ENCODE measurements at places on chromosomes 11 and 22. TPM values are rescaled to one million over a fixed set of nuclear protein-coding genes. Genes with fewer than 3 reads are reported as not detected.

The TFIP11 gene
- total RNA-seq = 36.1 TPM

The APOL5 gene
- total RNA-seq = not detected

The C11orf42 gene
- total RNA-seq = not detected

The OR8J3 gene
- not detected for total RNA-seq

The LRRC56 gene
- 0.82 TPM for total RNA-seq

The OR4S2 gene
- total RNA-seq = not detected

The MN1 gene
- total RNA-seq = 98.6 TPM

The PIH1D2 gene
- total RNA-seq = 1.0 TPM

The OR2AG2 gene
- 0.27 TPM for total RNA-seq

The LMO2 gene
- 1.8 TPM for total RNA-seq

DNA sequence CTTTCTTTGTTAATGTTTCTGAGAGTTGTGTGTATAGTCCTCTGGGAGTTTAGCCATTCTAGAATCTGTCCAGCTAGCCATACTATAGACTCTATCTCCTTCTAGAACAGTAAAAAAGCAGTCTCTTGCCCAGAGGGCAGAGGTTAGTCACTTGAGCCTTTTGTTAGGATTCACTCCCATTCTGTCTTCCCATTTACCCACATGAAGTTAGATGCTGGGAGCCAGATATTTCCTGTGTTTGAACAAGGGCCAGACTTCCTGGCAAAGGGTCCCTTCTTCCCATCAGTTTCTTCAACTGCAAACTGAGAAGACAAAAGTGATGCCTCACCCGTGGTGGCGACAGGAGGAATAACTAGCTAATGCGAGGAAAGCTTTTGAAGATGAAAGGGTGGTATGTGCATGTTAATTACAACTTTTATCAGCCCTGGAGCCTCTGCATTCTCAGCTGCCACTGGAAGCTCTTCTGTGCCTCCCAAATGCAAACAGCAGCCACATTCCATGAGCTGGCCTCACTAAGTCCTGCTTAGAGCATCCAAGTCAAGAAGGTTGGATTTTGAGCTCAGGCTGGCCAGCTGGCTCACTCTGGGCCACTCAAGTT is 12.8 kb downstream of the CD44 start:
- no peaks in the 10 kb centered on the region for H3K27me3 ChIP-seq
- peaks cover 18% of the 10 kb centered on the region for H3K4me1 ChIP-seq
- peak overlapping the region; percentile 20 for H3K27ac ChIP-seq
- H3K36me3 ChIP-seq = peaks cover 45% of the 10 kb centered on the region

DNA sequence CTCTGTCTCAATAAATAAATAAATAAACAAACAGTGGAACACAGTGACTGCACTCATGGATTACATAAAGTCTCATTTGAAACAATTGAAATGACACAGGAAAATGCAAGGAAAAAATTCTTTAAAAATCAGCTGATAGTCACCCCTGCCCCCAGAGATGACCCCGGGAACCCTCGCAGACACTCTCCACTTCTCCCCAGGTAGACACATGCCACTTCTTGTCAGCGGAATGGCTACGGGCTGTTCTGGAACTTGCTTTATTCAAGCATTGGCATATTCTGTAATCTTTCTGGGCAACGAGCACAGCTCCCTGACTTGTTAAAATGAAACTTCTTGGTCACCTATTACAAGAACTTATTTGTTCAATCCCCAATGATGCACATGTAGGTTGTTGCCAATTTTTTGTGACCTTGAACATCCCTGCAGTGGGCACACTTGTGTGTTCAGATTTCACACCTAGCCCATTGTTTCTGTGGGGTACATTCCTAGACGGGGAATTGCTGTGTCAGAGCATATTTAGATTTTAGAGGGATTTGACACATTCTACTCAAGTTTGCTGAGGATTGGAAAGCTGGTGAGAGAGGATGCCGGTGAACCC is 32.8 kb downstream of the MYEOV start:
- H3K27me3 ChIP-seq = no peaks in the 10 kb centered on the region
- no peak for DNase-seq
- H3K36me3 ChIP-seq = no peaks in the 10 kb centered on the region
- H3K27ac ChIP-seq = no peak overlapping the region

- peaks cover 63% of the 10 kb centered on the region for H3K4me1 ChIP-seq
- DNase-seq = peak; percentile 85
- H3K36me3 ChIP-seq = peaks cover under 1% of the 10 kb centered on the region
- H3K27ac ChIP-seq = peak overlapping the region; percentile 99
- H3K27me3 ChIP-seq = no peaks in the 10 kb centered on the region
Observed at GRCh38 chr11:111733016-111733415, 33.2 kb downstream of the PPP2R1B start.

DNA sequence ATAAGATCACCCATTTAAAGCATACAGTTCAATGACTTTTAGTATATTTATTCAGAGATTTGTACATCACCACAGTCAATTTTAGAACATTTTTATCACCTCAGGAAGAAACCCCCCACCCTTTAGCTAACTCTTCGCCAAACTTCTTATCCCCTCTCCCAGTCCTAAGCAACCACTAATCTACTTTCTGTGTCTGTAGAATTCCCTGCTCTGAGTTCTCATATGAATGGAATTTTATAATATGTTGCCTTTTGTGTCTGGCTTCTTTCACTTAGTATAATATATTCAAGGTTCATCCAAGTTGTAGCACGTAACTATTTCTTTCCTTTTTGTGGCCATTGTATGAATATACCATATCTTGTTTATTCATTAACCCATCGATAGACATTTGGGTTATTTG is 3.6 kb downstream of the ANKRD13D start:
- peaks cover 24% of the 10 kb centered on the region for H3K36me3 ChIP-seq
- peaks cover 34% of the 10 kb centered on the region for H3K4me1 ChIP-seq
- peak overlapping the region; percentile 25 for H3K27ac ChIP-seq
- DNase-seq = no peak
- no peak overlapping the region for H3K4me3 ChIP-seq

- no peaks in the 10 kb centered on the region for H3K27me3 ChIP-seq
- H3K27ac ChIP-seq = no peak overlapping the region
- no peaks in the 10 kb centered on the region for H3K4me1 ChIP-seq
- H3K36me3 ChIP-seq = no peaks in the 10 kb centered on the region
Observed at GRCh38 chr11:57081356-57081755, 92.6 kb downstream of the OR5AK2 start.

- no peaks in the 10 kb centered on the region for H3K36me3 ChIP-seq
- H3K4me3 ChIP-seq = no peak overlapping the region
- H3K27ac ChIP-seq = peak overlapping the region; percentile 40
- H3K27me3 ChIP-seq = no peaks in the 10 kb centered on the region
- H3K4me1 ChIP-seq = peaks cover 24% of the 10 kb centered on the region
- DNase-seq = peak; percentile 40
Observed at GRCh38 chr11:74025467-74026166, 16.7 kb upstream of the UCP3 start.

DNA sequence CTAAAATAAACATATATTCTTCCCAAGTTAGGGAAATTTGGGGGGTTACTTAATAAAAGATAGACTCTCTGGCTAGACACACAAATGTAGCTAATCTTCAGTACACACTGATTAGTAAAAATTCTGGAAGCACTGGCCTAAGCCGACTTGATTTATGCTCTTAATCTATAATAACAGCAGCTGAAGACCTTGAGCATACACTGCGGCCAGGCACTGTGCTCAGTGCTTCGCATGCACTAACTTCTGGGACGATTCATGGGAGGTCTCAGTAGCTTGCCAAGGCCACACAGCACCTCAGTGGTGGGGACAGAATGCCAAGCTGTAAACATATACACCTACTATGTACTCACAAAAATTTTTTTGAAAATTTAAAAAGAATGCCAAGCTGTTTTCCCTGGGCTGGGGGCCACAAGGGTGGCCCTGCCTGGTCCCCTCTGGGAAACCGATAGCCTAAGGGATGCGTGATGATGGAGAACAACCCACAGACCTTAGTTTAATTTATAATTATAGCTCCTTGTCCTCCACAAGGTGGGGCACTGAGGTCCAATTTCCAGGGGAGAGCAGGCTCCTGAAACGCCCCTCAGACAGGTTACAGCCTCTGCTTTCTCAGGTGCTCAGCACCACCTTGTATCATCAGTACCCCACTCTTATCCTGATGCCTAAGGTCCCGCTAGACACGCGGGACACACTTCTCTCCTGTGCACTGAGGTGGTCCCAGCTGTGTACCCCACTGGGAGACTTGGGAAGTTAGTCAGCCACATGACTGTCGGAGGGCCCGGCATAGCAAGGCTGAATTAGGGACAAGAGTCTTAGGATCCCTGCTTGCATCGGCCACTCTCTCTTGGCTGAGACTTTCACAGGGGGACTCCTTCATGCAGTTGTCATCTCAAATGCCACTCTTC is 20.1 kb downstream of the SERPIND1 start:
- no peak overlapping the region for H3K27ac ChIP-seq
- no peak for DNase-seq
- peaks cover 23% of the 10 kb centered on the region for H3K36me3 ChIP-seq
- no peaks in the 10 kb centered on the region for H3K27me3 ChIP-seq

GRCh38 chr11:133323354-133323753 is 208.9 kb downstream of the OPCML start:
- no peaks in the 10 kb centered on the region for H3K36me3 ChIP-seq
- no peak for DNase-seq
- no peaks in the 10 kb centered on the region for H3K4me1 ChIP-seq
- H3K4me3 ChIP-seq = no peak overlapping the region
- no peak overlapping the region for H3K27ac ChIP-seq
- no peaks in the 10 kb centered on the region for H3K27me3 ChIP-seq

- DNase-seq = no peak
- no peaks in the 10 kb centered on the region for H3K36me3 ChIP-seq
- no peak overlapping the region for H3K27ac ChIP-seq
- no peaks in the 10 kb centered on the region for H3K27me3 ChIP-seq
Observed at GRCh38 chr11:79382301-79383050, 58.4 kb downstream of the TENM4 start.

DNA sequence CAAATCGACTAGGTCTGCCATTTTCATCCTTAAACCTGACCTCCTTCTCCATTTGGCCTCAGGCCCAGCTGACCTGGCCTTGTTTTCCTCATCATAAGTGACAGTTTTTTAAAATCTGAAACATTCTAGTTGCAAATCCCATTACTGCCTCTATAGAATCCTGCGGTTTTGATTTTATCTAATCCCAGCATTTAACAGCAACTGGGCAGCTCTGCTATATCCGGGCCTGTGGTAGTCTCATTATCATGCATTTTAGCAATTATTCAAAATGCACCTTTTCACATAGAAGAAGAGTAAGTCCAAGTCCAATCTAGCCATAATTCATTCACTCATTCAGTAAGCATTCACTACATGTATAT is 28.6 kb upstream of the BIRC3 start:
- no peak overlapping the region for H3K27ac ChIP-seq
- H3K36me3 ChIP-seq = no peaks in the 10 kb centered on the region
- H3K4me3 ChIP-seq = no peak overlapping the region
- H3K27me3 ChIP-seq = no peaks in the 10 kb centered on the region
- DNase-seq = no peak
- H3K4me1 ChIP-seq = peaks cover 6% of the 10 kb centered on the region

- no peak overlapping the region for H3K4me3 ChIP-seq
- H3K36me3 ChIP-seq = no peaks in the 10 kb centered on the region
- DNase-seq = no peak
- H3K27ac ChIP-seq = no peak overlapping the region
Observed at GRCh38 chr11:59216641-59217564, 4.2 kb upstream of the MPEG1 start.

DNA sequence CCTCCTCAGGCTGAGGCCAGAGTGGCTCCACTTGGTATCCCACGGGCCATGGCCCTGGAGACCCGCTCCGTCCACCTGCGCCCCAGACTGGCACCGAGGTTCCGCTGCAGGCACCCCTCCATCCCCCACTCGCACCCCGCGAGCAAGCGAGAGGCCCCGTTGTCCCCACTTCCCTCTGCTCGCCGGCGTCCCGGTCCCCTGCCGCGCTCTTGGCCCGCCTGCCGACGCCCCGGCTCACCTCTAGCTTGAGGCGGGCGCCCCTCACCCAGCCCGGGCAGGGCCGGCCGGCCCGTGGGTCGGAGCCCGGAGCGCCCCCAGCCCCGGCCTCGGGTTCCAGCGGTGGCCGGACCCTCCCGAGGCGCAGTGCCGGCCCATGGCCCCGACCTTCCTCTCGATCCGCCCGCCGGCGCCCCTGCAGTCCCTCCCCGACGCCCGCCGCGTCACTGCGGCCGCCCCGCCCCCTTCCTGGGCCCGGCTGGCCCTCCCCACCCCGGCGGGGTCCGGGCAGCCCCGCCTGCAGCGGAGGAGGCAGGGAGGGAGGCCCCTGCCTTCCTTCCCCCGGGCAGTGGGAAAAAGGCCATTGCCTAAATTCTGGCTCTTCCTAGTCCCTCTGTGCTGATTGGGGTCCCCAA is at the start of gene PITPNM1:
PITPNM1 (minus strand) TSS at position 414 of the 632 bp plus-strand sequence. CDS start 1,183 bp downstream, outside the sequence.
- peak; percentile 6 for DNase-seq
- peaks cover 40% of the 10 kb centered on the region for H3K4me1 ChIP-seq
- H3K4me3 ChIP-seq = peak within 1 kb of the TSS; percentile 78
- H3K36me3 ChIP-seq = peaks cover 2% of the 10 kb centered on the region

- no peaks in the 10 kb centered on the region for H3K36me3 ChIP-seq
- no peaks in the 10 kb centered on the region for H3K27me3 ChIP-seq
- no peak overlapping the region for H3K4me3 ChIP-seq
Observed at GRCh38 chr22:21102659-21103267, 57.0 kb downstream of the LRRC74B start.

GRCh38 chr11:122981388-122982264 is at the start of gene BSX:
BSX (minus strand) TSS chr11:122981834; CDS start chr11:122981671, 163 bp downstream.
- peaks cover 95% of the 10 kb centered on the region for H3K27me3 ChIP-seq
- peaks cover 4% of the 10 kb centered on the region for H3K4me1 ChIP-seq
- no peaks in the 10 kb centered on the region for H3K36me3 ChIP-seq
- DNase-seq = peak; percentile 8

DNA sequence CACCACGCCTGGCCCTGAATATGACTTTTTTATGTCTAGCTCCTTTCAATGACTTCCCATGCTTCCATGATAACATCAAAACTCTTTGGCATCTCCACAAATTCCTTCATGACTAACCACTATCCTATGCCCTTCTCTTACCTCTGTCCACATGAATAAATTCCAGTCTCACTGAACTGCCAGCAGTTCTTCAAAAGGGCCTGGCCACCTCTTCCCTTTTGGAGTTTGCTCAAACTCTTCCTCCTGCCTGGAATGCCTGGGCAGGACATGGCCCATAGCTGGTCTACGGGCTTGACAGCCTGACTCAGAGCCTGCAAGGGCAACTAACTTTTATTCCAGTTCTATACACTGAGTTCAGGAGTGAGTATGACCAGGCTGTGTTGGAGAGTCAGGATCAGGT is 41.8 kb upstream of the ZBTB16 start:
- no peak for DNase-seq
- H3K27me3 ChIP-seq = no peaks in the 10 kb centered on the region
- H3K4me1 ChIP-seq = no peaks in the 10 kb centered on the region

DNA sequence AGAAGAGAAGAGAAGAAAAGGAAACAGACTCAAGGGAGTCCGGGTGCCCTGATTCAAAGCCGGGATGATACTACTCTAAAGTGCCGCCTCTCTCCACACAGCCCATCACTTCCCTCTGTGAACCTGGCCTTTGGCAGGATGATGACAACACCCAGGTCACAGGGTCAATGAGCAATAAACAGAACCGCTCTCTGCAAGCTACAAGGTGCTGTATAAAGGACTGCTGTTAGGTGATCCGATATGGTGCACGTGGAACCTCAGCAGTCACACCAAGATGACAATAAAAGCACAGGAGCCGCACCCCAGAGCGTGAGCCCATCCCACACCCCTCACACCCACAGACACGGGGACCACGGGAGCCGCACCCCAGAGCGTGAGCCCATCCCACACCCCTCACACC is 10.7 kb downstream of the TTLL1 start:
- no peak overlapping the region for H3K4me3 ChIP-seq
- H3K36me3 ChIP-seq = no peaks in the 10 kb centered on the region
- no peak for DNase-seq
- H3K27me3 ChIP-seq = no peaks in the 10 kb centered on the region
- no peaks in the 10 kb centered on the region for H3K4me1 ChIP-seq
- no peak overlapping the region for H3K27ac ChIP-seq

Data from astrocyte (in vitro differentiated cells and primary cell).